ENCODE measurements at places on chromosomes 12 and 14.

- no peak for DNase-seq
These were observed 323.3 kb upstream of the TMEM132C start for GRCh38 chr12:127943481-127944210.

DNA sequence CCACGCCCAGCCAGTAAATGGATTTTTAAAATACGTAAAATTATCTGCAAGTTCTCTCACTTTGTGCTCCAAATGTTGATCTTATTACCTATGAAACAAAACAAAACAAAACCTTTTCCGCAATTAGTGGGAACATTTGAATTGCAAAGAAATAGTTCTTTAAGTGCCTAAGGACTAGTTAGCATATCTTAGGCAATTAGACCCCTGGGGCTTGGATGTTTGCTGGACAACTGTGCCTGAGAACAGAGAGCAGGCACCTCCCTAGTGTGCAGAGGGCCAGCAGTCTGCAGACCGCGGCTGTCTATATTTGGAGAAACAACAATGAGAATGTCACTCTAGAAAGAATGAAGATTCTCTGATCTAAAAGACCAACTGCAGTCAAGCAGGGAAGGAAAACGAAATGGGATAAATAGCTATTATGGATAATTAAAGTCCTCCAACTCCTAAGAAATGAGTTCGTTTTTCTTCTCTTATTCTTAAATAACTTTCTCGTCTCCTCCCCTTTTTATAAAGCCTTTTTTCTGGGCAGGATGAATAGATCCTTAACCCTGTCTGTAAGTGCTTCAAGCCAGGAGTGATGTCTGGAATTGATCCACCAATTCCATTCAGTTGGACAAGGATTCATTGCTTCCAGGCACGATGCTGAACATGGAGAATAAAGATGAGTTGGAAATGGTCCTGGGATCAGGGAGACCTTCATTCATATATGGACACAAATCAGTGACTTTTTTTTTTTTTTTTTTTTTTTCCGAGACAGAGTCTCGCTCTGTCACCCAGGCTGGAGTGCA lies 16.2 kb downstream of the SLC17A8 start:
- DNase-seq, result no peak

DNA sequence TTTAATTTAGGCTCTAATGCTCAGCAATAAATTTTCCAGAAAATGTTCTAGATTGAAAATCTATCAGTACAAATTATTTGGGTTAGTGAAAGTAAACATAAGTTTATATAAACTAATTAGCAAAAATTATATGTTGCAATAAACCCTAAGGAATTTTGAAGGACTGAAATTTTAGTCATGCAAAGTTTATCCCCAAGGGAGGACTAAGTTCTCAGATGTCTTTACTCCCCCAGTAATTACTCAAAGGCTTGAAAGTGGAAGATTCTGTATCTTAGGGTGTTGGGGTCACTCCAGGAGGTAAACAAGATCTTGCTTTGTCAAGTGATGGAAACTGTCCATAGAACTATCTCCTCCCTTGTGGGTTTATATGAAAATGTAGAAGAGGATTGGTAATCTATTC lies 183.7 kb downstream of the AKAP6 start:
- no peak for DNase-seq

- DNase-seq, result no peak
These were observed 233.3 kb upstream of the DAAM1 start for GRCh38 chr14:58954901-58955861.

DNA sequence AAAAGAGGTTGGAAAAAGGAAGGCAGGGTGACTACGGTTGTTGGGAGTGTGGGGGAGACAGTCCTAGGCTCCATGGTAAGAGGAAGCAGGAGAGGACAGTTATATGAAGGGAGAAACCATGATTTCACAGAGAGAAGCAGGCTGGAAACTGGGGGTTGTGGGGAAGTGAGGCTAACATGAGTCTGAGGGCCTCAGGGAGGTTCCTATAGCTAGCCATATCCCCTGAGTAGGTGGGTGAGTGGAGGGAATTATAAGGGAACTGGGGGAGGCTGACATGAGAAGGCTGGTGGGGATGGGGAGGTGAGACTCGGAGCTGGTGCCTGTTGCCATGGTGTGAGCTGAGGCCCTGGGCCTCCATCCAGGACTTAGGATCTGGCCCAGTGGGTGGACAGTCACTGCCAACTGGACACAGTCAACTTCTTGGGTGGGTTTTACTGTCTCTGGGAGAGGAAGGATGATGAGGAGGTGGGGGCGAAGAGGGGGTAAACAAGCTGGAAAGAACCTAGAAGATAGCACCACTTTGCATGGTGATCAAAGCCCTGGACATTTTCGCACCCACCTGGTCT lies 1.4 kb downstream of the RNASE13 start:
- DNase-seq, result no peak

GRCh38 chr14:85617791-85618190 lies 87.8 kb downstream of the FLRT2 start:
- no peak for DNase-seq
